ENCODE measurements at places on chromosomes 4 and X.
A peak's percentile ranks its signal among the peaks of the same experiment; 100 is the strongest.

DNA sequence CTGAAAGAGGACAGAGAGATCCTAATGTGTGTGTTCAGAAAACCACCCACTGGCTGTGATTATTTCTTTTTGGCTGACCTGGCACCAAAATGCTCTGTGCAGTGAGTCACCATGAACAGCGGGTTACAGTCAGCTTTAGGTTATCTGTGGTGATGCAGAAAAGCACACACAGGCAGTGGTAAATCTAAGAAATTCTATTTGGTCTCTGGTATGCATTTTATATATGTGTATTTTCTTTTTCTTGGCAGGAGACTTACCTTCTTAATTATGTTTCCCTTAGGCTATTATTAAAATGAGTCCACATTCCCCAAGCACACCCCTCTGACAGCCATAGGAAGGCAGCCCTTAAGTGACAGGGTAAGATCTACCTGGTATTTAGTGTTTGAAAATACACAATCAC, 79.1 kb upstream of the TFDP3 start:
- DNase-seq, result no peak

DNA sequence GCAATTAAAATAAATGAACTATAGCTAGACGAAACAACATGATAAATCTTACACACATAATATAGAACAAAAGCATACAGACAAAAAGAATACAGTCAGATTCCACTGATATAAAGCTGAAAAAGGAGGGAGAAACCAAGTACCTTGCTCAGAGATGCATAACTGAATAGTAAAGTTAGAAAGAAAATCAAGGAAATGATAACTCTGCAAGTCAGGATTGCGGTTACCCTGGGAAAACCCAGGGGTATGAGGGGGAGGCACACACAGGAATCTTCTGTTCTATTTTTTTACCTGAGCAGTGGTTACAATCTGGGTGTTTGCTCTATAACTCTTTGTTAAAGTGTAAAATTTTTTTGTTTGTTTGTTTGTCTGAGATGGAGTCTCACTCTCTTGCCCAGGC, 209.1 kb downstream of the CBR4 start:
- DNase-seq, result no peak

DNA sequence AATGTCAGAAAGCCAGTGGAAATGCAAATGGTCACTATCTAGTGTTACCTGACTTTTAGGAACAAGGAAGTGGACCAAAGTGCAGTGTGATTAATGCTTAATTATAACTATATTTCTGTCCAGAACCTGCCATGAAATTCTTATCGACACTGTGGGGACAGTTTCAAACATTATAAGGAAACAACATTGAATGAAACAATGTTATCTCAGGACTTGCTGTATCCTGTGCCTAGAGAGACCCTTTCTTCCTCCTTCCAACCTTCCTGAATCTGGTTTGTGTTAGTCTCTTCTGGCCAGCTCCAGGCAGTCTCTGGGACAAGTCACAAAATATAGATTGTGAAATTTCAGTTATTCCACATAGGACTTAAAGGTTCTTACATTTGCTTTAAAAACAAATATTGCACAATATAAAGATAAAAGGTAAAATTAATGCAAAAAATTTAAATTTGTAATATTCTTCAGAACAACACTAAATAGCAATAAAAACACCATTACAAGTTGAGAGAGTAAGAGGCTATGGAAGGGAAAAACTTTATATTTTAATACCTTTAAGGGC, 203.4 kb downstream of the ZNF674 start:
- no peak for DNase-seq

GRCh38 chr4:69640289-69640688, 847 bp upstream of the UGT2A2 start:
- DNase-seq, result no peak

DNA sequence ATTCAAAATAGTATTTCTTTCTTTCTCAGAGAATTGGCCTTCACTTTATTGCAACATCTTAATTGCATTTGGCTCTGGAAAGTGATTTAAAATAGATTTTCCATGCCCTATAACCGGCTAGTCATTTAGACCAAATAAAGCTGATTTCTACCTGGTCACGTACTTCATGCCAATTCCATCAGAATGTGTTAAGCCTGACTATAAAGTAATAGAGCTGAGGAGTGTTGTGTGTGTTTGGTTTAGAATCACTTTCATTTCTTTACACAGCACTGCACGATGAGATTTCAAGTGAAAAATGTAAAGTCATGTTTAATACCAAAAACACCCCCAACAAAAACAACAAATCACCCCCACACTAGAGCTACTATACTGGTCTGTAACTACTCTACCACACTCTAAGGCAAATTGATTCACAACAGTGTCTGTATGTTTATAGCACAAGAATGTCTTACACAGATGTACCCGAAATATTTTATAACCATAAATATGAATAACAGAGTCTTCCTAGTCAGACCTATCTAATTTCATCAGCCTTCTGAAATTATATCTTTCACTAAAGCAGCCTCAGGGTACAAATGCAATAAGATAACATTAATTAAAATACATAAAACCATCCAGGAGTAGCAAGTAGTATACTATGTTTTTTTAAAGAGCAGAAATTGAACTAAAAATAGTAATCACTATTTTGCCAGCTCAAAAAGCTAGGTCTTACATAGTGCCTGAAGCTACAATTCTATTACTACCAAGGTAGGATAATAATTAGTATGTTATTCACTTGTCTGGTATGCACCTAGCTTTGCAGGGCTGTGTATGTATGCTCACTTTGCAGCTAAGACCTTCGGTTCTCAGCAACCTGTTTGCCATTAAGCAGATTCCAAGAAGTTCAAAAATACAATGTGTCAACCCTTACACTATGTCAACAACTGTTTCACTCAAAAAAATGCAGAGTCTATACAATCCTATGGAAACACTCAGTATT, 28.4 kb downstream of the APBB2 start:
- no peak for DNase-seq

DNA sequence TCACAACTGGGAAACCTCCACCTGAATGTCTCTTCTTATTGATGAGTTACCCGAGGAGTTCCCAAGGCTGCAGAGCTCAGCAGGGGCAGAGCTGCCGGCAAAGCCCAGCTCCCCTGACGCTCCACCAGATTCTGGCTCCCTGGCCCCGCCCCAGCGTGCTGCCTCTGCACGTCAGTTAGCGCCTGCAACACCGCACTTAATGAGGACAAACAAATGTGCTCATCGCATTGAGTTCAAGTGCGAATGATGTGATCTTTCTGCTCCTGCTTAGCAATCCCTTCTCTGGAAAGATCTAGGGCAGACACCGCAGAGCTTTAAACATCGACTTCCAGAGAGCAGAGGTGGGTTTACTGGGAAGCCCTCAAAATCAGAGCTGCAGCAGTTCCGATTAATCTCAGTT, 55.5 kb upstream of the FBXW7 start:
- DNase-seq, result peak; percentile 38

DNA sequence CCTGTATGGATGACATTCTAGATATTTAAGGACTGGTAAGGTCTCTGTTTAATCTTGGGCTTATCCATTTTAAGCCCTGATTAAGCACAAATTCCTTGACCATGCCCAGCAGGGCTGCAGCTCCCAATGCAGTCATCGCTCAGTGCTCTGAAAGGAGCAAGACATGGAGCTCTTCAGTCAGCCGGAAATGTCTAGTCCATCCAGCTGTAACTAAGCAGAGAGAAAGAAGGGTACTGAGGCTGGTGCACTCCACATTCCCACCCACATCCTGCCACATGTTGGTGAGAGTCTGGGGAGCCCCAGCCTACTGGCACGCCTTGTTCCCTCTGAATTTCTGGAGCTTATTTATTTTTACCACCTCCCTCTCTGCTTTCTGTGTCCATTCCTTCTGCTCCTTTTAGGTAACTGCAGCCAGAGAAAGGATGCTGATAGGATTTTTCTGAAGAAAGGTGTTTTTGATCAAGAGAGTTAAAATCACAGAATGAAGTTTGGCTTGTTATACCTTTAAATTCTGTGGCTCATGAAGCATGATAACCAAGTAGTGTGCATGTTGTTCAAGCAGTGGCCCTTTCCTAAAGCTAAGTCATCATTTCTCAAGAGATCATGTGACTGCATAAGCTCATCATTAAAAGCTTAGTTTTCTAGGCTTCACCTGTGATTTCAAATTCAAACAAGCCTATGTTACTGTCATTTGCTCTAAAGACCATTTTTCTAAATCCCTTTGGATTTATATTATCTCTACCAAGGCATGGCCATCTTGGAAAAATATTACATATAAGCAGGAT, 74.0 kb downstream of the GALNT7 start:
- DNase-seq, result no peak

DNA sequence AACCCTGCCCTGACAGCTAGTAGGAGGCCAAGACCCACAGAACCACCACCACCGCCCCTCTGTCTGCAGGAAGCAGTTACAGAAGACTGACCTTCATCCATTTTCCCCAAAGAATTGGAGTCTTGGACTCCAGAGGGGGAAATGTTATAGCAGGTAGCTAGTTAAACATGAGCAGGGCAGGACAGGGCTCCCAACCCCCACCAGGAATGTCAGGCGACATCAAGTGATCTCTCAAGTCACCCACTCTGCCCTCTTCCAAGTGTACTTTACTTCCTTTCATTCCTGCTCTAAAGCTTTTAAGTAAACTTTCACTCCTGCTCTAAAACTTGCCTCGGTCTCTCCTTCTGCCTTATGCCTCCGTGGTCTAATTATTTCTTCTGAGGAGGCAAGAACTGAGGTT, 17.1 kb upstream of the AADAT start:
- DNase-seq, result no peak

DNA sequence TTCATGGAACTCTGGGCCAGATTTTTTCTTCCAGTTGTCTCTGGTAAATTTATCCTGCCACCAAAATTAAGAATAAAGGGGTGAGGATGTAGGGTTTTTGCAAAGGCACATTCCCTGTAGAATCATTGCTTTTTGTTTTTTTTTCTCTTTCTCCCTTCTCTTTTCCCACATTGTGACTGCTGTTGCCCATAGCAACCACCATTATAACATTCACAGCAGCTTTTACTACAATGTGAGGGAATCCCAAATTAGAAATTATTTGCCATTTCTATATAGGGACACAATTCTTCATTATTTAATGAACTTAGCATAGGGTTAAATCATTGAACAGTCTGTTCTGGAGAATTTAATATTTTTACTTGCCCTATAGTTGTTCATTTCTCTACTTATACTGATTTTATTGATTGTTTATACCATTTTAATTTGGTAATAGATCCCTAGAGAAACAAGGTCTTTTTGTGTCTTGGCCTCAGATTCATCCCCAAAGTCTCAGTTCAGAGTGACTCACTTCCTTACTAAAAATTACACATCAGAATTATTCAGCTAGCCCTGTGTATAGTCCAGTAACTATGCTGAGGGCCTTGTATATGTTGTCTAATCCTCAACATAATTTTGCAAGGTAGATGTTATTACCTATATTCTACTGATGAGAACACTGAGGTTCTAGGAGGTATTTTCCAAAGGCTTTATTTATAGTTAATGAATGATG, 80.8 kb upstream of the ANK2 start:
- no peak for DNase-seq

GRCh38 chr4:80309294-80310004, 26.1 kb upstream of the CFAP299 start:
- DNase-seq, result no peak

DNA sequence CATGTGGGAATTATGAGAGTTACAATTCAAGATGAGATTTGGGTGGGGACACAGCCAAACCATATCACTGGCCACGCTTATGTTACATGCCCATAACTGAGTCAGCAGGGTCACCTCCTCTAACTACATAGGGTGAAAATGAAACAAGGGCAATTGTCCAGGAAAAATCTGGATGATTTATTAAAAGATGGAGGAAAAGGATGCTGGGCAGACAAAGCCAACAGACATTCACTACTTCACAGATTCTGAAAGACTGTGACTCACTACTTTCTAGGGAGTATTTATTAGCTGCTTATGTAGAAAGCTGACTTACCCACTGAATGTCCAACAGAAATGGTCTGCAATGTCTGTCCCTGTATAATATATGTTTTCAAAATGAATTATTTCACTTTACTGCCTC, 72.4 kb downstream of the APBB2 start:
- no peak for DNase-seq

DNA sequence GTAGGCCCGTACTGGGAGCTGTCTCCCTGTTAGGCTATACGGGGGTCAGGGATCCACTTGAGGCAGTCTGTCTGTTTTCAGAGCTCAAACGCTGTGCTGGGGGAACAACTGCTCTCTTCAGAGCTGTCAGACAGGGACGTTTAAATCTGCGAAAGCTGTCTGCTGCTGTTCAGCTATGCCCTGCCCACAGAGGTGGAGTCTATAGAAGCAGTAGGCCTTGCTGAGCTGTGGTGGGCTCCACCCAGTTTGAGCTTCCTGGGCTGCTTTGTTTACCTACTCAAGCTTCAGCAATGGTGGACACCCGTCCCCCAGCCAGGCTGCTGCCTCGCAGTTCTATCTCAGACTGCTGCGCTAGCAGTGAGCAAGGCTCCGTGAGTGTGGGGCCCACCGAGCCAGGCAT, 27.3 kb upstream of the PHEX start:
- no peak for DNase-seq

GRCh38 chr4:72429397-72429889, 139.6 kb downstream of the ADAMTS3 start:
- no peak for DNase-seq

- DNase-seq, result no peak
These were observed 63.5 kb upstream of the ARHGAP36 start for GRCh38 chrX:130994671-130995070.

DNA sequence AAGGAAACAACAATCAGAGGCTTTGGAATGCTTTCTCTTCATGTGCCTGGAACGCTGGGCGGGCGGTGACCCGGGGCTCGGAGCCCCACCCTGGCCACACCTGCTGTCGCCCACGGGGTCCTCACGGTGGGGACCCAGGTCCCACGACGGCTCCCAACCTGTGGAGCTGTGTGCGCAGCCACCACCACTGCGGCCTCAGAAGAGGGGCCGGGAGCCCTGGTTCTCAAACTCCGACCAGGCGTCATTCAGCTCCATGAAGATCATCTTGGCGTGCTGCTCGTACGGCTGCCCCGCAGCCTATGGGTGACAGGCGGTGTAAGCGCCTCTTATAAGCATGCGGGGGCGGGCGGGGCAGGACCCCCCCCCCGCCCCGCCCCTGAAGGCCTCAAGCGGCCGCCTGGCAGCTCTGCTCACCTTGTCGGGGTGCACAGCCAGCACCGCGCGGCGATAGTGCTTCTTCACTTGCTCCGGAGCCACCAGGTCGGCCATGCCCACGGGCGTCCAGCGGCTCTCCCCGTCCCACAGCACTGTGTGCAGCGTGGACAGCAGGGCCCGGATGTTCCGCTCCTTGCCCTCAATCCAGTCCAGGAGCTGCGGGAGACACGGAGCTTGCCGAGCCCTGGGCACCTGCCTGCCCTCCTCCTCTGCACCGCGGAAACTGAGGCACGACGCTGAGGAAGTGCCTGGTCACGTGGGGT, 23.7 kb upstream of the CPLX1 start:
- DNase-seq, result no peak

Data from NCI-H2107 (cell line).